ENCODE measurements at places on chromosomes 2 and 18.

DNA sequence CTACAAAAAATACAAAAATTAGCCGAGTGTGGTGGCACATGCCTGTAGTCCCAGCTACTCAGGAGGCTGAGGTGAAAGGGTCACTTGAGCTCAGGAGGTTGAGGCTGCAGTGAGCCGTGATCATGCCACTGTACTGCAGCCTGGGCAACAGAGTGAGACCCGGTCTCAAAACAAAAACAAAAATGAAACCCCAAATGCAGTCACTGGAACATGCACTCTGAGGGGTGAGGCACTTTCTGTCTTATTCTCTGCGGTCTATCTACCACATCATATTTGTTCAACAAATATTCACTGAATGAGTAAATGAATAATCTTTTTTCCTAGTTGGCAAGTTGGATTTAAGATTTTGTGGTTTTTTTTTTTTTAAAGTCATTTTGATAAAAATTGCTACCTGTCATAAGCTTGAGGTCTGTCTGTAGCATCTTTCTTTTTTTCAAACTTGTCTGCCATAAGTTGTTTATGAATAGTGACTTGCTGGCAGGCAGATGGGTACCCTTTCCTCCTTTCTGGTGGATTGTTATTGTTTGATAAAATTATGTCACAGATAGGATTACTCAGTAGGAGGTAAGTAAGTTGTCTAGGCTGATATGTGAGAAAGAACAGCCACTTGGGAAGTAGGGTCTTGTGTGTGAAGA, 11.8 kb downstream of the CHRNA1 start:
- DNase-seq, result no peak

DNA sequence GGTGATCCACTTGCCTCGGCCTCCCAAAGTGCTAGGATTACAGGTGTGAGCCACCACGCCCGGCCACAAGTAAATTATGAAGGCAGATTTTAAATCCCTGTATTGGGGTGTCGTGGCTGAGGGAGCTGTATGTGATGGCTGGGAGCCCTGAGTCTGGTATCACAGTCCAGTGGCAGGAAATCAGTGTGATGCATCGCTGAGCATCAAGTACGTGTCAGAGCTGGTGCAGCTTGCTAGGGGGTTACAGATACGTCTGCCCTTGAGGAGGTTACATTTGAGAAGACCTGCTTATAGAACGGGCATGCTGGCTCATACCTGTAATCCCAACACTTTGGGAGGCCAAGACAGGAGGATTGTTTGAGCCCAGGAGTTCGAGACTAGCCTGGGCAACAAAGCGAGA, 4.3 kb downstream of the ENOSF1 start:
- DNase-seq, result no peak

DNA sequence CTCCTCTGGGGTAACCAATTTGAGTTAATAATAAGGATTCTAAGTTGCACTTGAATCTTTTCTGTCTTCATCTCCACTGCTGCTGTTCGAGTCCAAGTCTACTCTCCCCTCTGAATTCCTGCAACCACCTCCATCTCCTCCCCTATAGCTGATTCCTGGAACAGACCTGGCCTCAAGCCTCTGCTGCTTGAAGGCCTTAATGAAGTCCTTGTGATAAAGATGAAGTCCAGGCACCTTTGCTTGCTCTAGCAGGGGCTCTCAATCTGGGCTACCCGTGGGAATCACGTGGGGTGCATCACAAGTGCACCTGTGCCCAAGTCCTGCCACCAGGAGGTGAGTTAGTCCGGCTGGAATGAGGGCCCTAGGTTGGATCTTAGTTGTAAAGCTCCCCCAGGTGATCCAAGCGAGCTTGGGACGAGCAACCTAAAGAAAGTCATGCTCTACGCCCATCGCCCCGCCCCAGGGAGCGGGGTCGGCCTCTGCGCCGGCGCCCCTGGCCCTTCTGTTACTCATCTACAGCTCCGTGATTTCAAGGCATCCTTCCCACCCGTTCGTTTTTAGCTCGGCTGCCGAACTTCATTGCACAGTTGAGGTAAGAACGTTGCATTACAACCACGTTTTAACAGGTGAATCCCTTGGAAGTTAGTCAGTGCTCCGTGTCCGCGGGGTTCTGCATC, 905 bp upstream of the IAH1 start:
- DNase-seq, result no peak

GRCh38 chr2:69667805-69668382, 24.4 kb upstream of the AAK1 start:
- no peak for DNase-seq

- DNase-seq, result no peak
Observed at GRCh38 chr2:14428056-14428455, 204.5 kb upstream of the LRATD1 start.

Measured in GDM1 (cell line).